ENCODE measurements at places on chromosomes 1 and 21.

- DNase-seq, result no peak
These were observed 72.8 kb upstream of the KRTAP19-8 start for GRCh38 chr21:31111093-31111492.

GRCh38 chr1:90558754-90559378, 158.2 kb downstream of the BARHL2 start:
- no peak for DNase-seq

DNA sequence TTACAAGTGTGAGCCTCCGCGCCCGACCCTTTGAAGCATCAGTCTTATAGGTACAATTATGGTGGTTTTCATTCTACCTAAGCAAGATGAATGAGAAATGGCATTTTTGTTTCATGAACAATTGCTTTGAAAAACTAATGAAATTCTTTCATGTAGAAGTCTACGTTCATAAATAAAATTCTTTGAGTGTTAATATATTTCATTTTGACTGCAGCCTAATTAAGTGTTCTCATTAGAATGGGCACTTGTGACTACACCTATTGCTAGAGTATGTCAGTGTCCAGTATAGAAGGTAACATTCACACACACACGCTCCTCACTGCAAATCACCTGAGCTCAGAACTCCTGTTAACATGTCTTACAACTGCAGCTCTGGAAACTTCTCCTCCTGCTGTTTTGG, at the start of gene KRTAP15-1:
Gene KRTAP15-1 (plus strand): TSS at position 301 of the 400 bp plus-strand sequence. CDS start 53 bp downstream, at position 354.
- no peak for DNase-seq

GRCh38 chr21:45949928-45950739, 31.4 kb upstream of the COL6A1 start:
- DNase-seq, result no peak

- no peak for DNase-seq
These were observed 356.0 kb downstream of the ST6GALNAC3 start for GRCh38 chr1:76430531-76430930.

DNA sequence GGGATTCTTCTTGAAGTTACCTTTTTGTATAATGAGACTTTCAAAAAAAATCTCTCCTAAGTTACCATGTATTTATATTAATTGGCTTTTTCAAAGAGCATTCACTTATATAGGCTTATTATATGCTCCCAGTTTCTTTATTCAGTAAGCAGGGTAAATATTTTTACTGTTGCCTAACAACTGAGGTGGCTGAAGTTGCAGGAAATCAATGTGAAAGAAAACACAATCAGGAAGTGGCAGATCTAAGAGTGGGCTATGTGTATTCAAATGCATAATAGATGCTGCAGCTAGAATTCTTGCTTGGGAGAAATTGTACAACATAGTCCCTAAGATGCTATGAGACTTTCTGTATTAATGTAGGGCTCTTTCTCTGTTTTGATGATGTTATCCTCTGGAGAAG, 606.9 kb downstream of the NUF2 start:
- no peak for DNase-seq

DNA sequence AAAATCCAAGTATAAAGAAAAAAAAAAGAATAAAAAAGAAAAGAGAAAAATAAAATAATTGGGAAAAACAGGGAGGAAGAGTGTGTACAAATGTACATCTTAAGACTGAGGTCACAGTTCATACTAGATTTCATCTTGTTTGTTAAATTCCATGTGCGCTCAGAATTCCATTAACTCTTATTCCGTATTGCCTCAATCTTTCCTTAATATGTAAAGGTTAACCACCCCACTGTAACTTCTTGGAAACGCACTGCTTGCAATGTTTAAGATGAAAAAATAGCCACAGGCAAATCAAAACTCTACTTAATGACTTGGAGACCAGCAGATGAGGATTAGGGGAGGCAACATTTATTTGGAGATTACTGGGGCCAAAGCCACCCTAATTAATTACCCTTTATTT, 23.9 kb upstream of the KCNE1 start:
- no peak for DNase-seq

- DNase-seq, result peak; percentile 91
These were observed at the start of gene APP for GRCh38 chr21:26170471-26171257. TSS of gene APP (minus strand) at chr21:26170770. CDS start at chr21:26170620, 150 bp downstream.

DNA sequence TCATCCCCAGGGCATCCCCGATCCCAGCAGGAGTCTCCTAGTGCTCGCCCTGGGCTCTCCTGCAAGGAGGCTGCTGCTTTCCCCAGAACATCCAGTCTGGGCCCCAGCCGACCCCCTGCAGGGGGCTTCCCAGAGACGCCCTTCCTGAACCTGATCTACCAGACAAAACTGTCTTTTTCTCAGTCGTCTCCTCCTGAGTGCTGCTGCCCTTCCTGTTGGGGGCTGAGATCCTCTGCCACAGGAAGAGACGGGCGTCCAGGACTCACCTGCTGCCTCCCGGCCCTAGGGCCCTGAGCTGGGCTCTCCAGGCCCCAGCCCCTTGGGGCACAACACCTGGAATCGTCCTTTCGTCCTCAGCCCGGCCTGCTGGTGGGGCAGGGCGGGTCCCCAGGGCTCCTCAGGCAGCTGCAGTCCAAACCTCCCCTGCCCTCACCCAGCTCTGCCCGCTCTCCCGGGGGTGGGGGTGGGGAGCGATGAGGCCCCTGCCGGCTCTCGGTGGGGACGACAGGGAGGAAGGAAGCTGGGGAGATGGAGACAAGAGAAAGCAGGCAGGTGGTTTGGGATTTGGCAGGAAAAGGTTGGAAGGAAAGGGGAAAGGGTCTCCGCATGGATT, 36.9 kb downstream of the TP73 start:
- DNase-seq, result no peak

DNA sequence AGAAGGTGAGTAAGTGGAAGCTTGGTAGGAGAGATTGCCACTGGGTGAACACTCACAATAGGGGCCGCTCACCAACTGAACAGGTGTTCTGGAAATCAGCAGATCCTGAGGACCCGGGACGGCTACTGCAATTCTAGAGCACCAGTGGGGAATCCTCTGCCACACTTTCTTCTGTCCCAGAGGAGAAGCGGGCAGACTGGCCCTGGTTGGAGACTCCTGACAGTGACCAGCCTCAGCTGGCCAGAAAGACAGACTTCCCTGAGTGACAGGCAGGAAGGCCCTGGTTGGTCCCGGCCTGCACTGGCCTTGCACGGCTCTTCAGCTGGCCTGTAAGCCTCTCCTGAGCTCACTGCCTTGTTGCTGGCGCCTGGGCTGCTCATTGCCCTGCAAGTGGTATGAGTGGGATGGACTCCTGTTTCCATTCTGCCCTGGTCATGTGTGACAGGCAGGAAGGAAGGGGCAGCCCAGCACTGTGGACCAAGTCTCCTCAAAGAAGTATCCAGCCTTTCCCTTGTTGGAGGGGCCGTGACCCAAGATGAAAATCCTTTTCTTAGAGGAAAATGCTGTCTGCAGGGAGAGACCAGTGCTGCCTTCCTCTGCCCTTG, 34.5 kb downstream of the MAN1C1 start:
- DNase-seq, result no peak

DNA sequence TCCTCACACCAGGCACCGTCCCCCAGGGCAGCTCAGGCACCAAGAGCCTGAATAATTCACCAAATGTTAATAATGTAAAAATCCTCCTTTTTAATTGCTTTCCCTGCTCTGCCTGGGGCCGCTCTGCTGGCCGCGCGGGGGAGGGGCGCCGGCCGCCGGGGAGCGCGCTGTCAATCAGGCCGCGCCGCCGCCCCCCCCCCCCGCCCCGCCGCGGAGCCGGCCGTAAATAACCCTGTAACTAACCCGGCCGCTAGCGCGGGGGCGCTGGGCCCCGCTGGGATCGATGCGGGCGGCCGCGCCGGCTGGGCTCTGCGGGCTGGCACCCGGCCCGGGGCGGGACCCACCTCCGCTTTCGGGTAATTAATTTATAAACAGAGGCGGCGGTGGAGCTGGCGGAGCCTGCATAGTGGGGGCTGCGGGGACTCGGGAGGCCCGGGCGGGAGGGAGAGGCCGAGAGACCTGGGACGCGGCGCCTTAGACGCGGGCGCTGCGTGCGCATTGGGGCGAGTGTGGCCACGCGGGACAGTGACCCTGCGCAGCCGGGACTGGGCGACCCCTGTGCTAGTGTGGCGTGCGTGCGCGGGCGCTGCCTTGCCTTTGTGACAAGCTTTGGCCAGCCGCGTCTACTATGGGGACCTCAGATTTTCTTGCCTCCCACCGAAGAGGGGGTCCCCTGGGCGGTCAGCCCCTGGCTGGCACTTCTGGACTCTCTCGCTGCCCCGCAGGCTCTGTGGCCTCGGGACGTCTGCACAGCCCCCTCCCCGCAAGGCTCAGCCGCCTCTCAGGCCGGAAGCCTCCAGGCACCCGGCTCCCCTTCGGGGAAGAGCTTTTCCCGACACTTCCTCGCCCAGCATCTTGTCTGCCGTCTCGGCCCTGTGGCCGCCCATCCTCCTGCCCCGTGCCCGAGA, 16.6 kb downstream of the SAMD11 start:
- DNase-seq, result peak; percentile 84

DNA sequence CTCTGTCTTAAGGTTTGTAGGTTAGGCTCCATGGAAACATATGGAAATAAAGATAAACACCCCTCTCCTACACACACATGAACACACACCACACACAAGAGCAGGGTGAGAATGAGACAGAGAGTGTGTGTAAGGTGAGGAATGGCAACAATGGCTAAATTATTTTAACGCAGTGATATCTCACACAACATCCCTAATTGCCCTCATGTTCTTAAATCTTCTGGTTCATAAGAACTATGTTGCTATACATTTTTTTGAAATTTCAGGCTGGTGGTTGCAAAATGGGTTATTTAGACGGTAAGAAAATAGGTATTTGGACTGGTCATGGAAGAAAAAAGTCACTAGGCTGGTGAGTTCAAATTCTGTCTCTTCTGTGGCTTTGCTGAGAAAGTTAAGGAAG, 316.7 kb upstream of the ESRRG start:
- no peak for DNase-seq

GRCh38 chr1:2472109-2472508, 4.0 kb upstream of the PLCH2 start:
- no peak for DNase-seq

DNA sequence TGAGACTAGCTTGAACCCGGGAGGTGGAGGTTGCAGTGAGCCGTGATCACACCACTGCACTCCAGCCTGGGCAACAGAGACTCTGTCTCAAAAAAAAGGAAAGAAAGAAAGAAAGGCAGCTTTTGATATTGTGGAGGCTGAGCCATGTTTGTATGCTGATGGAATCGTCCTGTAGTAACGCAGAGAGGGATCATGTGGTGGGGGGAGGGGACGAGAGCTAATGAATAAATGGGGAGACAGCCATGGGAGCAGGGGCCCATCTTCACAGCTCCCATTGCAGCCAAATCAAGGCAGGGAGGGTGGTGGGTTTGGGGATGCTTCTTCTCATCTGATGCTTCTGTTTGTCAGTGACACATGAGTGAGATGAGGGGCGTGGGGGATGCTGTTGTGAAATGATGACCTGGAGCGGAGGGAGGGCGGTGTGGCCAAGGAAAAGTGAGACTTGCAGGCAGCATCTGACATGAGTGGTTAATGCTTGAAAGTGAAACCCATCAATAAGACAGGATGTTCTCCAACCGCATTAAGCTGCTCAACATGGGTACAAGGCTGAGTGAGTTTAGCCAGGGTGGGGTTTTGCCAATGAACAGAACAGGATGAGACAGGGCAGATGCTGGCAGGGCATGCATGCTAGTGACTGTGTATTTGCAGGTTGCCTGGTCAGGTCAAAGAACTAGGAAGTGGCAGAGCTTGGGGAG, 16.7 kb downstream of the SPATA21 start:
- no peak for DNase-seq

DNA sequence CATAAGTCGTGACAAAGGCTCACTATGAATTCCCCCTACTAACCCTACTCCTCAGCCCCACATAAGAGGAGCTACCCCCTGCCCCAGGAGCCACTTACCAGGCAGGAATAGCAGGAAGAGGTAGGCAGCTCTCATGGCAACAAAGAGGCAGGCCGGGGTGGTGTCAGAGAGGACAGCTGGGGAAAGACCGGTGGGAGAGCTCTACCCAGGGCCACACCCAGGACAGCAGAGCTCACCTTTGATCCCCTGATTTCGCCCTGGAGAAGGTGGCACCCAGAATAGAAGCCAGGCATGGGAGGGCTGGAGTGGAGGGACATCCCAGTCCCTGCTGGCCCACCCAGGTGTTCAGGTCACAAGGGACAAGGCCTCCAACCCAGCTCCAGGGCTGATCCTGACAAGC, 2.3 kb downstream of the MFAP2 start:
- no peak for DNase-seq

DNA sequence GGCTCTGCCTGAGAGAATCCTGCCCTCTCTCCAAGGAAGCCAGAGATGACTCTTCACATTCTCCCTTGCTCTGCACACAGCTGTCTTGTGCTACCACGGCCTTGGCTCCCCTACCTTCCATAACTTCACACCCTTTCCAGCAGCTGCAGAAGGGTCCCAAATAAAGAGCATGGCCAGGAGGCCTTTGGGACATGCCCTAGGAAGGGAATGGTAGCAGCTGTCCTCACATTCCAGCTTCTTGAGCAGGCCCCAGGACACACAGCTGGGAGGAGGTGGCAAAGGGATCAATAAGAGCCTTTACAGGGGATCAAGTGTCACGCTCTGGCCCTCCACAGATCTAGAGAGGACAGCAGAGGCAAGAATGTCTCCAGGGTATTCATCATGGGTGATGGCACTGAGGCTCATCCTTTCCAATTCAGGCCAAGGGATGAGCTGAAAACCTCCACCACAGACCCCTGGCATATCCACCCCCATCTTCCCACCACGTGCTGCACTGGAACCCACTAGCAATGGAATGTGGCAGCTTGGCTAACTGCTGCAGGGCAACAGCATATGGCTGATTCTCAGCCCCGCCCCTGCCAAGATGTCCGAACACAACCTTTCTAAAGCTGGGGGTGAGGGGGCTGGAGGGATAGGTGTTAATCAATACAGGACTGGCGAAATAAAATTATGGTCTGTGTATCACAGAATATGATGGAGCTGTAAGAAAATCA, 17.8 kb upstream of the RAB29 start:
- DNase-seq, result no peak

- DNase-seq, result no peak
These were observed 9.9 kb upstream of the IFNGR2 start for GRCh38 chr21:33393348-33393747.

- DNase-seq, result no peak
These were observed 2.8 kb downstream of the PAQR7 start for GRCh38 chr1:25872713-25873112.

GRCh38 chr1:159854116-159854692, 8.3 kb downstream of the VSIG8 start:
- peak; percentile 79 for DNase-seq

DNA sequence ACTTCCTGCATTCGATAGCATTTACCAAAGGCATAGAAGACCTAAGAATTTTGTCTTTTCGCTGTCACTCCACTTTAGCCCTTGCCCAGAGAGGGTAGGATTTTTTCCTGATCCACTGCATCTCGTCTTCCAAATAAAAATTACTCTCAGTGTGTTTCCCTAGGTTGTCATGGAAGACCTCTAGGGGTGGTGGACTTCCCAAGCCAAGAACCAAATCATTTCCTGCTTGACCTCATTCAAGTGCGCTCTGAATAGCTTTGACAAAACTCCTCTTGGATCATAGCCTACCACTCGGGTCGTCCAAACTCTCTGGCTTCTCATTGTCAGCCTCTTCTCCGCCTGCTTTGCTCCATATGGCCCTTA, 431 bp upstream of the C1orf52 start:
- DNase-seq, result no peak
